RWPE2 (cell line): ENCODE measurements at places on chromosomes 16 and 17.

- DNase-seq, result no peak
Observed at GRCh38 chr17:47687748-47688147, 6.2 kb upstream of the TBKBP1 start.

GRCh38 chr16:84854759-84855158 is 35.0 kb downstream of the CRISPLD2 start:
- no peak for DNase-seq

- DNase-seq, result peak; percentile 91
Observed at GRCh38 chr16:30091474-30092372, at the start of gene TBX6. Gene TBX6 (minus strand): TSS chr16:30091924. CDS start chr16:30091193, 731 bp downstream.

DNA sequence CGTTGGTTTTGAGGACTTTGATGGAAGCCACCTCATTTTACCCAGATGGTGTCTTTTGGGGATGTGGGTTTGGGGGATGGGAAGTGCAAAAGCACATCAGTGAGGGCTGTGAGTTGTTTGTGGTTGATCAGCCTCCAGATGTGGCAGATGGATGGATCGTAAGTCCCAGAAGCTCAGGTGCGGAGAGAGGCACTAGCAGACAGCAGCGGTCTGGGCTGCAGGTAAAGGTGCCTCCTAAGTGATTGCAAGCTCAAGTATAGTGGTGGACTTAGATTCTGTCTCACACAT is 18.0 kb downstream of the HS3ST3B1 start:
- no peak for DNase-seq

DNA sequence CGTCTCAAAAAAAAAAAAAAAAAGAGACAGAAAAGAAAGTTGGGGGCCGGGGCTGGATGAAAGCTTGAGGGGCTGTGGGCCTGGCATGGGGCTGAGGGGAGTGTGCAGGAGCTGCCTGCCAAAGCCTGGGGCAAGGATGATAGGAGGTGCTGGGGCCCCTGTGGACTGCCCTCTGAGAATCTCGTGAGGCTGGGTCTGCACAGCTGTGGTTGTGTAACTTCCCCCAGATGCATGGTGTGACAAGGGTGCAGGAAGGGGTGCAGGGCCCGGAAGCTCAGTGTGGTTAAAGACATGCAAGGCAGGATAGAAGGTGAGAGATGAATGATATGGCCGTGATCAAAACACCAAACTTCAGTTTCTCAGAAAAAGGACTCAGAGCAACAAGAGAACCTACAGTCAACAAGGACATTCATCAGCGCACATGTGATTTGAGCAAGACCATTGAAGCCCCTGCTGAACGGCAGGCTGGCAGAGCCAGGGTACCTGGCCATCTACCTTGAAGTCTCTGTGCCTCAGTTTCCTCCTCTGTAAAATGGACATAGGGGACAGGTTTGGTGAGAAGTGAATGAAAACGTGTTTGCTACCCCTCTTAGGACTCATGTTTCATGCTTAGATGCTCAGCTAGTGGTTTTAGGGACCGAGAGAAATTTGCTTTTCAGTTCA is 9.6 kb downstream of the IL32 start:
- no peak for DNase-seq

- DNase-seq, result no peak
Observed at GRCh38 chr16:11418506-11418905, 73.2 kb downstream of the RMI2 start.

DNA sequence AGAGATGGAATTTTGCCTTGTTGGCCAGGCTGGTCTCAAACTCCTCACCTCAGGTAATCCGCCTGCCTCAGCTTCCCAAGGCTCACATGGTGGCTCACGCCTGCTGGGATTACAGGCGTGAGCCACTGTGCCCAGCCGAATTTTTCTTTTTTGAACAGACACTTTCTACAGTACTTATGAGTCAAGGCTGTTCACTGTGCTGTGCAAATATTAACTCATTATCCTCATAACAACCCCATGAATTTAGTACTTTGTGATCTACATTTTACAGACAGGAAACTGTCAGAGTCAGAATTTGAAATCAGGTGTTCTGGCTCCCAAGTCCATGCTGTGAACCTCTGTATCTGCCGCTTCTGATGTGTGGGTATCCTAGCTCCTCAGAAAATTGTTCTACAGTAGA is 25.7 kb upstream of the RASL10B start:
- no peak for DNase-seq

DNA sequence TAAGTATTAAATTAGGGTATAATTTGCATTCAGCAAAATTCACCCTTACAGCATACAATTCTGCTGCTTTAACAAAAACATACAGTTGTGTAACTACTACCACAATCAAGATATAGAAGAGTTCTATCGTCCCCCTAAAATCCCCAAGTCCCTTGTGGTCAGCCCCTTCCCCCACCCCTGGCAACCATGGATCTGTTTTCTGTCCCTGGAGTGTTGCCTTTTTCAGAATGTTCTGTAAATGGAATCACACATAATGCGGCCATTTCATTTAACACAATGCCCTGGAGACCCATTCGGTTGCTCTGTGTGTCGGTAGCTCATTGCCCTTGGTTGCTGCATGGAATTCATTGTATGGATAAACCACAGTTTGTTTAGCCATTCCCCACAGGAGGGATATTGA is 190.2 kb downstream of the IRX5 start:
- no peak for DNase-seq
